ENCODE measurements at places on chromosomes 11 and 22. TPM values are rescaled to one million over a fixed set of nuclear protein-coding genes. Genes with fewer than 3 reads are reported as not detected.

C1QTNF4 gene
- total RNA-seq = 18.5 TPM

IL17REL gene
- total RNA-seq = 0.55 TPM

KLHDC7B gene
- 0.05 TPM for total RNA-seq

ANO3 gene
- 0.99 TPM for total RNA-seq

PYGM gene
- 24.2 TPM for total RNA-seq

SHISAL1 gene
- total RNA-seq = 6.3 TPM

PRRG4 gene
- total RNA-seq = 1.4 TPM

ABCG4 gene
- total RNA-seq = 14.6 TPM

HEPHL1 gene
- not detected for total RNA-seq

CCDC86 gene
- 9.5 TPM for total RNA-seq

RHOD gene
- 8.1 TPM for total RNA-seq

MRGPRX4 gene
- not detected for total RNA-seq

ATXN10 gene
- 206 TPM for total RNA-seq

CLDN5 gene
- 74.5 TPM for total RNA-seq

RIMBP3B gene
- total RNA-seq = 0.60 TPM

VPS26B gene
- 55.9 TPM for total RNA-seq

APOA4 gene
- not detected for total RNA-seq

ANKK1 gene
- 0.33 TPM for total RNA-seq

DENND5A gene
- 175 TPM for total RNA-seq

SLC29A2 gene
- total RNA-seq = 2.8 TPM

RAG1 gene
- 0.93 TPM for total RNA-seq

UPK3A gene
- total RNA-seq = 0.49 TPM

MS4A3 gene
- total RNA-seq = 2.3 TPM

SPINDOC gene
- total RNA-seq = 10.9 TPM

KLHL35 gene
- 16.1 TPM for total RNA-seq

OR5B21 gene
- total RNA-seq = not detected

SMTNL1 gene
- total RNA-seq = 0.88 TPM

TRIM34 gene
- total RNA-seq = 5.4 TPM

NAA40 gene
- total RNA-seq = 30.2 TPM

RIN1 gene
- total RNA-seq = 3.0 TPM

FOLH1 gene
- total RNA-seq = 11.5 TPM

DCHS1 gene
- 84.2 TPM for total RNA-seq

TSPAN32 gene
- 3.3 TPM for total RNA-seq

HBG2 gene
- 1,428 TPM for total RNA-seq

ART1 gene
- total RNA-seq = not detected

POLR2F gene
- total RNA-seq = 32.8 TPM
